Fibroblast of skin of abdomen (primary cell): ENCODE measurements at places on chromosomes 4 and X.

GRCh38 chrX:24146283-24146949 lies 3.1 kb upstream of the ZFX start:
- peak; percentile 44 for DNase-seq

- no peak for DNase-seq
These were observed 46.0 kb downstream of the WDR19 start for GRCh38 chr4:39228377-39228776.

GRCh38 chrX:95057341-95057740 lies 1383.3 kb downstream of the FAM133A start:
- DNase-seq = peak; percentile 37

GRCh38 chr4:113699772-113700171 lies 61.8 kb downstream of the CAMK2D start:
- peak; percentile 32 for DNase-seq

GRCh38 chr4:47715716-47716416 lies 122.0 kb downstream of the CORIN start:
- DNase-seq = no peak
